ENCODE measurements at places on chromosomes 2 and 18.

- no peak for DNase-seq
Observed at GRCh38 chr2:221104361-221104811, 467.7 kb downstream of the EPHA4 start.

DNA sequence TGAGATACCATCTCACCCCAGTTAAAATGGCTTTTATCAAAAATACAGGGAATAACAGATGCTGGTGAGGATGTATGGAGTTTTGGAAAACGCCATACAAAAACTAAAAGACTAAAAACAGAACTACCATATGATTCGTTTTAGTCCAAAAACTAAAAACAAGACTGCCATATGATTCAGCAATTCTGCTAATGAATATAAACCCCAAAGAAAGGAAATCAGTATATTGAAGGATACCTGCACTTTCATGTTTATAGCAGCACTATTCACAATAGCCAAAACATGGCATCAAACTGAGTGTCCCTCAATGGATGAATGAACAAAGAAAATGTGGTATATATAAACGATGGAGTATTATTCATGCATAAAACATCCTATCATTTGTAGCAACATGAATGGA is 224.4 kb upstream of the MC4R start:
- DNase-seq = no peak

DNA sequence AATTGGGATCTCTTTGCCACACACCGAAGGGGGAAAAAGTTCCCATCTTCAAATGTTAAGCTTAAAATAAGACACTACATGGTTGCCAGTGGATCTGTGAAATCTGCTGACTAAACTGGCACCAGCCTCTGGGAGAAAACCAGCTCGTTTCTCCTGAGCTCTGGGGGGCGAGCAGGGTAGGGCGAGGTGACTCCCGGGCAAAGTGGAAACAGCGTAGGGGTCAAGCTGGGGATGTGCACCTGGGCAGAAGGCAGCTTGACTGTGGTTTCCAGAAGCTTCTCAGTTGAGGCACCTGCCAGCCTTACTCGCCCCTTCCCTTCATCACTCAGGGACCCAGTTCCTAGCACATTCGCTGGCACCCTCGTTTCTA is 62.8 kb downstream of the SFXN5 start:
- DNase-seq = no peak

- DNase-seq = no peak
Observed at GRCh38 chr2:41621563-41621962, 426.3 kb upstream of the PKDCC start.

DNA sequence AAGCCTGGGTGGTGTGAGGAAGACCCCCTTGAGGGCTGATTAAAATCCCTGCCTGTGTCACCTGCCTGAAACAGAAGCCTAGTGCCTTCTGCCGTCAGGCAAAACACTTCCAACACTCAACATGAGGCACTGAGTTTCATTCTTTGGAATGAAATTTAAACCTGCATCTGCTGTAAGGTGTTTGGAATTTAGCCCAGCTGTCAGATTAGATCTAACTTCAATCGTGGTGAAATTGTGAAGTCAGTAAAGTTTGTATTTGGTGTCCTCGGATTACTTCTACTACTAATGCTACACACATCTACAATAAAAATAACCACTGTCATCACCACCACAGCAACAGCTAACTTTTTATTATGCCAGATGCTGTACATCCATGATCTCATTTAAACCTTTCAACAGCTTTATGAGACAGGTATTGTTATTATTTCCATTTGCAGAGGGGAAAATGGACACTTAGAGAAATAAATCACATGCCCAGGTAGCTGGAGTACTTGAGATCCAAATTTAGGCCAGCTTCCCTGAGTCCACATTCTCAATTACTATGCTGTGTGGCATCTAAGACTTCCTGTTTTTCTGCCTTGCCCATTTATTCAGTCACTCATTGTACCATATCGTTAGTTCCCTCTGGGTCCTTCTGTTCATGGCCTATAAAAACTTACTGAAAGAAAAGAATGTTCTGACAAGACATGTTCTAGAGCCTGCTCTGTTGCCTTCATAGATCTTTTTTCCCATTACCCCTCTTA is 98.2 kb upstream of the GCFC2 start:
- DNase-seq = no peak

DNA sequence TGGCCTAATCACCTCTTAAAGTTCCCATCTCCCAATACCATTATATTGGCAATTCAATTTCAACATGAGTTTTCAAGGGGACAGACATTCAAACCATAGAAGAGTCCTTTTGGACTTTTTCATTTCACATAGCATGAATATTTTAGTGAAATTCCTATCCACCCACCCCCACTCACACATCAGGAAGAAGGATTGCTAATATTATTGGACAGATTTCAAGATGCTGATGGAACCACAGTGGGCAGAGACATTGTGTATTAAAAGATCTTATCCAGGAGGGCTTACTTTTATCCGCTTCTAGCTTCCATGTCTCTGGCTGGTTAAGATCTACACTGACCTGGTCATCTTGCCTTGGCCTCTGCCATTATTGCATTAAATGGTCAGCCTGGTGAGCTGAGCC is 297.4 kb upstream of the ACVR2A start:
- no peak for DNase-seq

- no peak for DNase-seq
Observed at GRCh38 chr18:60676815-60677214, 304.2 kb upstream of the MC4R start.

GRCh38 chr18:80112624-80113248 is 3.7 kb downstream of the ADNP2 start:
- DNase-seq = no peak

GRCh38 chr2:169796441-169796840 is 2.2 kb upstream of the SSB start:
- no peak for DNase-seq
